ENCODE measurements at places on chromosomes 1 and 21.

DNA sequence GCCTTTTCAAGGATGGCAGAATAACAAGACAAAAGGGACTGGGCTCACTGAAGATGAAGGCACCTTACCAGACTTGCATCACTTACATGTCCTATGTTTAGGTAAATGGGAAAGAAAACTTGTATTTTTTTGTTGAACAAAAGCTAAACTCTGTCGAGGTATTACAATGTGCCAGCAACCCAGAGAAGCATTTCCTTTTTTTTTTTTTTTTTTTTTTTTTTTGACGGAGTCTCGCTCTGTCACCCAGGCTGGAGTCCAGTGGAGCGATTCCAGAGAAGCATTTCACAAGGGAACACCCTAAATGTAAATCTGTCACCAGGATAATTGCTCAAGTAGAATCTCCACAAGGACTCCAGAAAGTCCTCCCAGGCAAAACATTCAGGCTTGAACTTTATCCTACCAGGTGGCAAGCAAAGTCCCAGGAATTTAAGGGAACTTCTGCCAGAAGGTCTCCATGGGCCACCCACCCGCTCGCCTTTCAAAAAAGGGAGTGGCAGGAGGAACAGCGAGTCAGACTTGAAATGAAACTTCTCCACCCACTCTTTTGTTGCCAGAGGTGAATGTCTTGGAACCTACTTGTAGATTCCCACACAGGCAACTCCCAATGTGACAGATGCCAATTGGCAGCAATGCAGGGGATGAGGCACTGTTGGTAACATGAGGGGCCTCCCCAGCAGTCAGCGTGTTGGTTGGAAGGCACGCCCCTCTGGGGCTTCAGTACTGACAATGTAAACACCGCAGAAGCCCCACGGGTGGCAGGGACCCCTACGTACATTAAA, 125.0 kb downstream of the TIAM1 start:
- no peak for DNase-seq

GRCh38 chr1:178098262-178098661, 4.4 kb downstream of the RASAL2 start:
- no peak for DNase-seq

GRCh38 chr1:175079338-175079737, 11.7 kb downstream of the TNN start:
- DNase-seq, result no peak

DNA sequence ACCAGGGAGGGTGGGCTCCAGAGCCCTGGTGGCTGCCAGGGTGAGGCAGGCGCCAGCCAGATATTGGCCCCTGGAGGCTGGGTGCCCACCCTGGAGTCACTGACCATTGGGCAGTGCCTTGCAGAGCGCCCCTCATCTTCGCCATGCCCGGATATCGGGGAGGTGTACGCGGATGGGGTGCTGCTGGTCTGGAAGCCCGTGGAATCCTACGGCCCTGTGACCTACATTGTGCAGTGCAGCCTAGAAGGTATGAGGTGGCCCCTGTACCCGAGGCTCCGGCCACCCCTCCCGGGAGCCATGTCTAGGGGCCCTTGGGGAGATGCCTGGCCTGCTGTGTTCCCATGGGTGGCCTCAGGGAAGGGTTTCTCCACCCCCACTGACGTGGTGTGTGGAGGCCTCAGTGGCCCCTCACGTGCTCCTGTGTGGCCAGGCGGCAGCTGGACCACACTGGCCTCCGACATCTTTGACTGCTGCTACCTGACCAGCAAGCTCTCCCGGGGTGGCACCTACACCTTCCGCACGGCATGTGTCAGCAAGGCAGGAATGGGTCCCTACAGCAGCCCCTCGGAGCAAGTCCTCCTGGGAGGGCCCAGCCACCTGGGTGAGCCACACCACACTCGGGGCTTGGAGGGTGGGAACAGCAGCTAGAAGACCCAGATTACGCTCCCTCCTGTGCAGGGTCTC, 30.9 kb downstream of the TRIM11 start:
- no peak for DNase-seq

DNA sequence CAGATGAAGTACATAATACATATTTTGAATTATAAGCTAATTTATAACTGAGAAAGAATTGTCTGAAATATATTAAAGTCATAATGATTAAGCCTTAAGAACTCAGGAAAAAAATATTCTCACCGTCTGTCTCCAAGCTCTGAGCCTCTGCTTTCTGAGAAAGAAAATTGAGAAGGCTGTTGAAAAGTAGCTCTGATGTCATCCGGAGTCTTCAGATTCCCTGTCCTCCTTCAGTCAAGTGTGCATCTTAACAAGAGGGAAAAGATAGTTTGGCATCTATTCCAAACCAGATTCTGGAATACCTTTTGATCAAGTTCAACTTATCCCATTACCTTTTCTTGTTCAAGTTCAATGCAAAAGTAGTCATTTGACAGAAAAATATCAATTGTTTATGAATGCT, 50.6 kb downstream of the NRIP1 start:
- DNase-seq, result no peak

GRCh38 chr1:54728027-54728426, 12.4 kb downstream of the TTC4 start:
- no peak for DNase-seq

GRCh38 chr1:181010789-181011188, 11.9 kb downstream of the STX6 start:
- no peak for DNase-seq

- DNase-seq, result no peak
Observed at GRCh38 chr1:220526294-220526693, 1.6 kb upstream of the MARK1 start.
